MCF 10A (cell line): ENCODE measurements at places on chromosomes 3 and 15. TPM values are rescaled to one million over a fixed set of nuclear protein-coding genes. Genes with fewer than 3 reads are reported as not detected.

DNA sequence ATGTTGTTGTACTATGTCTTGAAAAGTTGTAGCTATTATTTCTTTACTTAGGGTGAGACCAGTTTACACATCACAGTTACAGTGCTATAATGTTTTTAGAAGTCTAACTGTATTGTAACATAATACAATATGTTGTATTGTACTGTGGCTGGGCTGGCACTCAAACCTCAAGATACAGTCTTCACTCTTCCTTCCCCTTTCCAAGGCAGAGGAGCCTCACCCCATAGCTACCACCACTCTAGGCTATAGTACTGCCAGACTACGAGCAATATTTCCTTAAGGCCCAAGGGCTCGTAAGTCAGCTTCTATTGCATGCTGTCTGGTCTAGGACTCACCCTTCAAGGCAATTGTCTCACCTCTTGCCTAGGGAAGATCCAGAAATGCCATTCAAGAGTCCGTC is 597.7 kb downstream of the OTOL1 start:
- H3K36me3 ChIP-seq, result no peaks in the 10 kb centered on the region
- H3K4me1 ChIP-seq, result no peaks in the 10 kb centered on the region

DNA sequence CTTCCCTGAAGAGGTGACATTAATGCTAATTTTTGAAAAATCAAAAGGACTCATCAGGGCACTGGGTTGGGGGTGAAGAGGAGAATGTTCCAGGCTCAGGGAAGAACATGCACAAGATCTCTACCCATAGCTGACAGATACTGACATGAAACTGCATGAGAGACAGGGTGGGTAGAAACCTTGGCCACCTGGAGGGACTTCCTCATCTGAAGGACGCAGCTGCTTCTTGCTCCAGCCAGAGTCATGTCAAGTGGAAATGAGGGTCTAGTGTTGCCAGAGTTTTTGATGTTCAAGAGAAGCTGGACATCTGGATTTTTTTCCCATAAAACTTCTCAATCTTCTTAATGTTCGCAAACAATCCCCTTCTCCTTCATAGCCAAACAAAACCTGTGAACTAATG is 29.7 kb downstream of the AMOTL2 start:
- peaks cover 17% of the 10 kb centered on the region for H3K36me3 ChIP-seq
- no peaks in the 10 kb centered on the region for H3K27me3 ChIP-seq
- no peak overlapping the region for H3K4me3 ChIP-seq
- H3K4me1 ChIP-seq, result peaks cover 36% of the 10 kb centered on the region
- no peak for DNase-seq

DNA sequence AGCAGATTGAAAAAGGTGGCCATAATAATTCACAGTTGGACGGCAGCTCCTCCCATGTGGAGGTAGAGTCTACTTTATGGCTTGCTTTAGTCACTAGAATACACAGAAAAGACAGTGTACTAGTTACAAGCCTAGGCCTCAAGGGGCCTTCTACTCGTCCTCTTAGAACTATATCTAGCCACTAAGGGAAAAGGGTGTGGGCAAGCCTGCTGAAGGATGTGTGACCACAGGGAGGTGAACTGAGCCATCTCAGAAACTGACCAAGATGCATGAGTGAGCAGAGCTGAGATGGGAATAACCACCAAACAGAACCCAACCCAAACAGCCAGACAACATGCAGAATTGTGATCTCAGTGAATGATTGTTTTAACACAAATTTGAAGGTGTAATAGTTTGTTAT is 335.6 kb upstream of the LMCD1 start:
- DNase-seq, result no peak
- no peaks in the 10 kb centered on the region for H3K4me1 ChIP-seq
- no peak overlapping the region for H3K27ac ChIP-seq
- no peaks in the 10 kb centered on the region for H3K27me3 ChIP-seq

- no peak overlapping the region for H3K4me3 ChIP-seq
- DNase-seq, result no peak
- H3K4me1 ChIP-seq, result peaks cover 8% of the 10 kb centered on the region
- no peak overlapping the region for H3K27ac ChIP-seq
These were observed 303.8 kb downstream of the CLSTN2 start for GRCh38 chr3:140238646-140239314.

GRCh38 chr3:36484386-36484785 is 104.1 kb downstream of the STAC start:
- H3K4me1 ChIP-seq, result no peaks in the 10 kb centered on the region
- no peak overlapping the region for H3K4me3 ChIP-seq
- DNase-seq, result peak; percentile 21
- H3K27me3 ChIP-seq, result no peaks in the 10 kb centered on the region
- H3K36me3 ChIP-seq, result no peaks in the 10 kb centered on the region
- no peak overlapping the region for H3K27ac ChIP-seq

GRCh38 chr3:184457329-184457728 is 77.5 kb downstream of the CHRD start:
- no peak overlapping the region for H3K4me3 ChIP-seq
- H3K27ac ChIP-seq, result no peak overlapping the region
- DNase-seq, result no peak
- no peaks in the 10 kb centered on the region for H3K27me3 ChIP-seq
- H3K4me1 ChIP-seq, result no peaks in the 10 kb centered on the region

DNA sequence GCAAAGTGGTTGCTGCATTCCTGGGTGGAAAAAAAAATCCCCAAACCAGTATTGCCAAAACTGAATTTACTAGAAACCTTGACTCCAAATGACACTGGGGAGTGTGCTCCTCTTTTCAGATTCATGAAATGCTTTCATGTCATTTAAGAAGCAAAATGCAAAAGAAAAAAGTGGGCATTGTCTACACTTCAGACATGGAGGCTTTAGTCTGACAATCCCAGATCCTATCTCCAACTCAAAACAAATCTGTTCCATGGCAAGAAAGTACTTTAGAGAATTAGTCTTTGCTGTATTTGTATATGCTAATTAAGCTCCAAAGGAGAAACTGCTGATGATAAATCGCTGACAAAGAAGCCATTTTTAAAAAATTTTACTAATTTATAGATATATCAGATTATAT is 366.7 kb downstream of the MAGI1 start:
- H3K27me3 ChIP-seq, result no peaks in the 10 kb centered on the region
- H3K36me3 ChIP-seq, result no peaks in the 10 kb centered on the region
- H3K4me1 ChIP-seq, result peaks cover 9% of the 10 kb centered on the region
- H3K27ac ChIP-seq, result no peak overlapping the region

GRCh38 chr3:55647670-55648069 is 160.6 kb upstream of the WNT5A start:
- no peak overlapping the region for H3K27ac ChIP-seq
- no peak overlapping the region for H3K4me3 ChIP-seq

SCAPER gene
- total RNA-seq, result 9.5 and 13.9 TPM in 2 replicates

RETNLB gene
- total RNA-seq, result not detected in 2 replicates

NAA80 gene
- 11.4 and 12.4 TPM in 2 replicates for total RNA-seq

ROBO2 gene
- total RNA-seq, result not detected in 2 replicates
